GM13976 (cell line): ENCODE measurements at places on chromosomes 2 and 18.

- no peak for DNase-seq
Observed at GRCh38 chr2:163370169-163370886, 365.5 kb downstream of the FIGN start.

GRCh38 chr2:169734169-169734847 is 676 bp downstream of the KLHL23 start:
- peak; percentile 59 for DNase-seq

DNA sequence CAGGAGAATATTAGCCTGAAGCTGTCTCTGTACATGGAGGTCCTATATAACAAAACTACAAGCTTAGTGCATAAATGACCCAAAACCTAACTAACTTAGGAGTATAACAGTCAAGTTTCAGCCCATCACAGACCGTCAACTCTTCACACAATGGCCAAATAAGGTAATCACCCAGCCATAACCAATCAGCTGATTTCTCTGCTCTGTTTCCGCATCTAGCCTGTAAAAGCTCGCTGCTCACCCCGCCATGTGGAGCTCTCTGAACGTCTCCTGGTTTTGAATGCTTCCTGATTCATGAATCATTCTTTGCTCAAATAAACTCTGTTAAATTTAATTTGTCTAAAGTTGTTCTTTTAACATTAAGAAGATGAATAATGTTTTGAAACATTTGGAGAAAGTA is 593.6 kb downstream of the TMX3 start:
- no peak for DNase-seq

GRCh38 chr2:223316342-223316741 is 264.4 kb downstream of the KCNE4 start:
- DNase-seq: no peak

DNA sequence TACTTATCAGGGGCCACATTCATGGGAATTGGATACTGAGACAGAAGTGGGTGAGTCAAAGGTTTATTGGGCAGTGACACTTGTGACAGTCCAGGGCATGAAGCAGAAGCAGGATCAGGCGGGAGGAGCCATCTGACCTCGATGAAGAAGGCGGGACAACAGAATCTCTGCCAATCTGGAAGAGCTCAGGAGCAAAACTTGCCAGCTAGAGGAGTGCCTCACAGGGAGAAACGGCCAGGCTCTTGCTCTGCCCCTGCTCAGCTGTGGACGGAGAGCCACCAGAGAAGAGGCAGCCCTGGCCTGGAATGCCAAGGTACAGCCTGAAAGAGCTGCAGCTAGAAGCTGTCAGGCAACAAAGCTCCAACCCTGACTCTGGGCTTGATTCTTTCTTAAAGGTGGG is 16.9 kb downstream of the DAW1 start:
- DNase-seq: no peak

DNA sequence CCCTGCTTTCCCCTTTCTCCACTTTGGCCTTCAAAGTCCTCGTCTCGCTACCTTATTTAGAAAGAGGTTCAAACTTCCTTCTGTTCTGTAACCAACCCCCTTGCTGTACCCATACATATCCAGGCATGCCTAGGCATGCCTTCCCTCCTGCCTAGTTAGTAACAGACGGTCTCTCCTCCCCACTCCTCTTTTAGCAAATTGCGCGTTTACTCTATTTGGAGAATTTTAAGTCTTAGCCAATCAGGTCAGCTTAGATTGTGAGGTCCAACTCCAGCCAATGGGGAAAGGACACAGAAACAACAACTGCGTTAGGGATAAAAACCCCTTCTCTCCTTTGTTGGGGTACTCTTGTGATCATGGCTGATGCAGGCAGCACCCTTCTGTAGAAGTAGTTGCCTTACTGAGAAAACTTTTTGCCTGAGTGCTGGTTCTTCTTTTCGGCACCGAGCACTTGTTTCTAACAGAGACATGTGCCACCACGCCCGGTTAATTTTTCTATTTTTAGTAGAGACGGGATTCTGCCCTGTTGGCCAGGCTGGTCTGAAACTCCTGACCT is 85.9 kb upstream of the FOXI3 start:
- no peak for DNase-seq

GRCh38 chr2:25561136-25561850 is 112.1 kb downstream of the DTNB start:
- no peak for DNase-seq

DNA sequence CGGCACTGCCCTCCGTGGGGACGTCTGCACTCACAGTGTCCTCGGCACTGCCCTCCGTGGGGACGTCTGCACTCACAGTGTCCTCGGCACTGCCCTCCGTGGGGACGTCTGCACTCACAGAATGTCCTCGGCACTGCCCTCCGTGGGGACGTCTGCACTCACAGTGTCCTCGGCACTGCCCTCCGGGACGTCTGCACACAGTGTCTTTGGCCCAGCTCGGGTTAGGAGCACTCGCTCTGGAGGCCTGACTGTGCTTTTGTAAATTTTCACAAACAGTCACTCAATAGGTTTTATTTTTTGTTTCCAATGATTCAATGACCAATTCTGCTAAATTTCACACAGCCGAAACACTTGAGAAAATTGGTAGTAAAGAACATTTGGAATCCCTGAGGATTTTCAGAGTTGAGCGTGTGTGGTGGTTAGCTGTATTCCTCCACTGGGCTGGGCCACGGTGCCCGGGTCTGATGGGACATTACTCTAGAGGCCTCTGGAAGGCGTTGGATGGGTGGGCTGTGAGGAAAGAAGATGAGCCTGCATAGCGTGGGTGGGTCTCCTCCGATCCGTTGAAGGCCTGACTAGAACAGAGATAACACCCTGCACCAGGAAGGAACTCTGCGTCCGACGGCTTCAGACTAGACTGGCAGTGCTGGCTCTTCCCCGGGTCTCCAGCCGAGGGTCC is 134.8 kb downstream of the RTP5 start:
- no peak for DNase-seq

GRCh38 chr2:235506291-235506996 is 12.6 kb downstream of the AGAP1 start:
- DNase-seq: no peak

GRCh38 chr18:34220081-34220815 is 4.5 kb downstream of the NOL4 start:
- DNase-seq: no peak

- peak; percentile 34 for DNase-seq
Observed at GRCh38 chr2:193539188-193539587, 1344.5 kb upstream of the TMEFF2 start.

DNA sequence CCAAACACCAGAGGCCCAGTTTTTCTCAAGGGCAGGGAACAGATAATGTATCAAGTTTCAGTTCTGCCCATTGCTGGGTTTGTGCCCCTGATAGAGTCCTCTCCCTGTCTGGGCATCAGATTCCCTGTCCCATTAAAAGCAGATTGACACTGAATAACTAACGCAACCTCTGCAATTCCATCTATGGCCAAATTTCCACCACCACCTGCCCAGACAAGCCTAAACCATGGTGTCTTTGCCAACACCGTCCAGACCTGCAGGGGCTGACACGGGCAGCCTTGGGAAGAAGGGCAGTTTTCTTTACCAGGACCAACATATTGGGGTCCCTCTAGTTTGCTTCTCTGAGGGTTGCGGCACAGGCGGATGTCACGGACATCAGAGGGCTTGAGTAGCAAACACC is 26.4 kb upstream of the PAX8 start:
- no peak for DNase-seq

- DNase-seq: no peak
Observed at GRCh38 chr2:8533923-8534322, 147.9 kb upstream of the ID2 start.

GRCh38 chr18:55651236-55651635 is 63.2 kb upstream of the TCF4 start:
- DNase-seq: no peak

DNA sequence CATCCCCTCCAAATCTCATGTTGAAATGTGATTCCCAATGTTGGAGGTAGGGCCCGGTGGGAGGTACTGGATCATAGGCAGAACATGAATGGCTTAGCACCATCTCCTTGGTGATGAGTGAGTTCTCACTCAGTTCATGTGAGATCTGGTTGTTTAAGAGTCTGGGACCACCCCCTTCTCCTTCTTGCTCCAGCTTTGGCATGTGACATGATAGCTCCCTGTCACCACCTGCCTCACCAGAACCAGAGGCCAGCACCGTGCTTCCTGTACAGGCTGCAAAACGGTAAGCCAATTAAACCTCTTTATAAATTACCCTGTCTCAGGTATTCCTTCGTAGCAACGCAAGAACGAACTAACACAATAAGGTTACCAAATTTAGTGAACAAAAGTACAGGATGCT is 95.4 kb downstream of the ZBTB7C start:
- DNase-seq: no peak

DNA sequence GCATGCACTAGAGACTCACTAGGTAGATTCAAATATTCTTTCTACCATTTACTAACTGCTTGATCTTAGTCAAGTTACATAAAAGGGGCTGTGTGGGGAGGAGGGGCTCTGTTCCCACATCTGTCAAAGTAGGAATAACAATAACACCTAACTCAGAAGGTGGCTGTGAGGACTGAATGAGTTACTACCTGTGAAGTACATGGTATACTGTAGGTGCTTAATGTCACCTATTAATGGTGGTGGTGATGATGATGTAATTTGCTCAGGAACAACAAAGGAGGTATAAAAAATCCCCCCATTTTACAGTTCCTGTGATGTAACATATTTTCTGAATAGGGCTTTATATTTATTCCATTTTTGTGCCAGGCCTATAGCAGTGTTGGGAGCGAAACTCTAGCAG is 40.7 kb downstream of the STAT1 start:
- DNase-seq: peak; percentile 1

DNA sequence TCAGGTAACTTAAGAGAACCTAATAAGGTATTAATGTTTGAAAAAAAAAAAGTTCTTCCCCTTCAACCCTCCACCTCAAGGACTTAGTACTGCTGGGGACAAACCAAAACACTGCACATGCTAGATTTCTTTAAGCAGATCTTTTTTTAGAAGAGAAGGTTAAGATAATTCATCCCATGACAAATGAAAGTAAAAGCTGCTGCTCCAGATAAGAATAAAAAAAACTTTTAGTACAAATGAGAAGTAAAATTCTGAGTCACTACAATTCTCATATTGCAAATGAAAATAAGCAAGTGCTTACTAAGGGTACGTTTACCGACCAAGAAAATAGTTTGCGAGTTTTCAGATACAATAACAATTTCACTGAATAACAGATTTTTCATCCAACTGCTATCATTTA is 8.9 kb downstream of the STAM2 start:
- DNase-seq: peak; percentile 68

DNA sequence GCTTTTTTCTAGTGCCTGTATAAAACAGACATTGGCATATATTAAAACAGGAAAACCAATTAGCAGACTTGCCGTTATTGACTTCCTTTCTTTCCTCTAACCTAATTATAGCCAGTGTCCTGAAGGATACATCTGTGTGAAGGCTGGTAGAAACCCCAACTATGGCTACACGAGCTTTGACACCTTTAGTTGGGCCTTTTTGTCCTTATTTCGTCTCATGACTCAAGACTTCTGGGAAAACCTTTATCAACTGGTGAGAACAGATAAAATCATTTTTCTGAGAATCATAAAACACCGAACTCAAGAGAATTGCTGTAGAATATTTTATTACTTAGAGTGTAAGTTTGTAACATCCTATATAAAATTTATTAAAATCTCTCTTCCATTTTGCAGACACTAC is 74.3 kb downstream of the SCN2A start:
- DNase-seq: no peak
